ENCODE measurements at places on chromosomes 3 and 15.

DNA sequence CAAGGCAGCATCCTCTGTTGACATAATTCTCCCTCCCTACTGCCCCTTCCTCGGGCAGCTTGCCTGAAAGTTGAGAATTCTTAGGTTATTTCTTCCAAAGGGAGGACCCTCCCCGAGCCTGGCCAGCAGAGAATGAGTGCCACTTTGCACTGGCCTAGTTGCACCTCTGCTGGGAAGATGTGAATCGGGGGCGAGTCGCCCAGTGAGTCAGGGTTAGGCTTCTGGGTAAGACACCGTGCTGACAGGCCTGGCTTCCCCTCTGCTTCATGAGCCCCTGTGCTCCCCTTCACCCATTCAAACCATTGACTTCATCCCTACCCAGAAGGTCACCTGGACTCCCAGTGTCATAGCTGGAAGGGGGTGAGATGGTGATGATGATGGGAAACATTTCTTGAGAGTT lies 82.3 kb downstream of the AAGAB start:
- DNase-seq: no peak

- DNase-seq: no peak
Observed at GRCh38 chr3:16595778-16596177, 9.4 kb downstream of the DAZL start.

- no peak for DNase-seq
Observed at GRCh38 chr3:40109641-40110490, 199.6 kb upstream of the EIF1B start.

- DNase-seq: no peak
Observed at GRCh38 chr3:43015991-43016865, 37.1 kb downstream of the GASK1A start.

GRCh38 chr3:67296039-67296892 lies 298.2 kb downstream of the KBTBD8 start:
- no peak for DNase-seq

DNA sequence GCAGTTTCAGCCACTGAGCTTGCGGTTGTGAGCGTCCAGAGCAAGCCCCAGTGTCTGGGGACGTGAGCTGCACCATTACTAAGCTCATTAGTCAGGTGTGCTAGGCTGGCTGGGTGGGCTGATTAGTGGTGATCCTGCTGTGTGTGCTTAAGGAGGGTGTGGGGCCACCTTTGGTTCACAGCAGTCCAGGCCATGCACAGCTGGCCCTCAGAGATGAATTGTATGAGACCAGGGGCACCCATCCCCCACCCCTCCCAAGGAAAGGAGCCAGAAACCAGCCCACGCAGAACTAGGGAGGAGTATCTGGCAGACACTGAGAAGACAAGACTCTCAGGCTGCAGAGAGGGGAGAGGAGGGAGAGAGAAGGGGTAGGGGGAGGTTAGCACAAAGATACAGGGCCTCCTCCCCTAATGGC lies 3.8 kb downstream of the TYRO3 start:
- no peak for DNase-seq

- DNase-seq: no peak
Observed at GRCh38 chr15:98842192-98842972, 165.2 kb downstream of the PGPEP1L start.

GRCh38 chr3:100334488-100335351 lies at the start of gene NIT2:
TSS of gene NIT2 (plus strand) at chr3:100334757. CDS start at chr3:100334792, 35 bp downstream.
- peak; percentile 42 for DNase-seq

DNA sequence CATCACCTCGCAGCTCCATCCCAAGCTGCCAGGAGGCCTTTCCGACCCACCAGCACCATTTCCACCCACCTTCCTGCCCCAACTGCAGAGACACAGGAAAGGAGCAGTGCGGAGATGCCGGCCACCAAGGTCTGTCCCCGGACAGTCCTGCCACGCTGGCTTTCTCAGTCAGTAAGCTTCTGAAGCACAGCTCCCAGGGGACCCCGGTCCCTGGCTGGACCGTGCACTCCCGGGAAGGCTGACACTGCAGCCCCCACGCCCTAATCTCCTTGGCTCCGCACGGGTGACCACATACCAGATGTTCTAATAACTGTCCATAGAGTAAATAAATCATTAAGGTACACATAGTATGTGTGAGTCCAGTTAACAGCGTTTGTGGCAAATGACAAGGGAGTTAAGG lies 73.5 kb downstream of the VGLL4 start:
- no peak for DNase-seq

GRCh38 chr3:30621576-30621975 lies 15.2 kb downstream of the TGFBR2 start:
- no peak for DNase-seq

DNA sequence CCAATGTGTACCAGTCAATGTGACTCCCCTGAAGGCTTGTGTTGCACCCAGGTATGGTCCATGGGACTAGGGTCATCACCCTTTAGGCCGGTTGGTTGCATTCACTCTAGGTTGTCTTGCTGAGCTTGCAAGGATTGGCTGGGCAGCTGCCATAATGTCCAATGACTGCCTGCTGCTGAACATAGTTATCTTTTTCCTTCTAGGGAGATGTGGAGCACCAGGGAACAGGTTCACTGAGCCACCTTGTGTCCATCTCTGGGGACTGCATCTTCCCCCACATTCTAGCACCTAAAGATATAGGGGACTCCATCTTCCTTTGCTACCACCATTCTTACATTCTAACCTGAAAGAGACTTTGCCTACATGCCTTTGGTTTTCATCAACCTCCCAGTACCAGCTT lies 580.4 kb upstream of the TBL1XR1 start:
- DNase-seq: no peak

DNA sequence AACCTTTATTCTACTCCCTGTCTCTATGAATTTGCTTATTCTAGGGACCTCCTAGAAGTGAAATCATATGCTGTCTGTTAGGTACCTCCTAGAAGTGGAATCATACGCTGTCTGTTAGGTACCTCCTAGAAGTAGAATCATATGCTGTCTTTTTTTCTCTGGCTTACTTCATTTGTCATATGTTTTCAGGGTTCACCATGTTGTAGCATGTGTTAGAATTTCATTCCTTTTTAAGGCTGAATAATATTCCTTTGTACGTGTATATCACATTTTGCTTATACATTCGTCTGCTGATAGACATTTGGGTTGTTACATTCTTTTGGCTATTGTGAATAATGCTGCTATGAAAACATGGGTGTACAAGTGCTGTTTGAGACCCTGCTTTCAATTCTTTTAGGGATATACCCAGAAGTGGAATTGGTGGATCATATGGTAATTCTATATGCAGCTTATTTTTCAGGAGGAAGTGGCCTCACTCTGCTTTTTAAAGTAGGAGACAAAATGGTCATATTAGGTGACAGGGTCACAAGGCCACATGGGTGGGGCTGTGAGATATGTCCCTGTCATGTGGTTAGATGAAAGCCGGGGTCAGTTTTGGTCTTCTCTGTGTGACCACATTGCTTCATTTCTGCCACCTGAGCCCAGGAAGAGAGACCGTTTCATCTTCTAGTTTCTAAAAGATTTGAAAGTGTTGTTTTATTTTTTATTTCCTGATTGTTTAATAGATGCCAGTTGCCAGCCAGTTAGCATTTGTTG lies 76.7 kb downstream of the FLNB start:
- no peak for DNase-seq

DNA sequence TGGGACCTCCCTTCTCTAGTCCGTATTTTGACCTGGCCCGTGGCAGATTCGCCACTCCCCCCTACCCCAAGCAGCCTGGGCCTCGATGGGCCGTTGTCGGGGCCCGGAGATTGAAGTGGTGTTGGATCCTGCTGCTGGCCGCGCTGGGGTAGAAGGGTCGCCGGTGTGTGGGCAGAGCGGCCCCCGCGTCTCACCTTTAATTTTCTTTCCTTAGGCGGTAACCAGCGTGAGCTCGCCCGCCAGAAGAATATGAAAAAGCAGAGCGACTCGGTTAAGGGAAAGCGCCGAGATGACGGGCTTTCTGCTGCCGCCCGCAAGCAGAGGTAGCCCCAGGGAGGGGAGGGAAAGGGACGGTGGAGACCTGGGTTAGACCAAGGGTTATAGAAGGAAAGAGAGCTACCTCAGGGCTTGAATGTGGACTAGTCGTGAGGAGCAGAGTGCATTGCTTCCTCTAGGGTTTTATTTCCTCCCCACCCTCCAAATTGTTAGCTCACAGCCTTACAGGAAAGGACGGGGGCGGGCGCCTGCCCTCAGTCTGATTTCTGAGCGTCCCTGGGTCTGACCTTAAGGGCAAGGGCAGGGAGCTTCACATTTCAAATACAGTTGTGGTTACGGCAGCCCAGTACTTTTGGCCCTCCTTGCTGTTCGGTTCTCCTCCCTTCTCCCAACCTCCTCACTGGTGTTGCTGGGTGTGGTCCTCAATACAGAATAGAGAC lies 799 bp downstream of the SERF2 start:
- DNase-seq: no peak

GRCh38 chr3:149273096-149273751 lies 51.6 kb upstream of the CP start:
- DNase-seq: no peak

- no peak for DNase-seq
Observed at GRCh38 chr3:76824658-76825240, 215.2 kb upstream of the ROBO2 start.

DNA sequence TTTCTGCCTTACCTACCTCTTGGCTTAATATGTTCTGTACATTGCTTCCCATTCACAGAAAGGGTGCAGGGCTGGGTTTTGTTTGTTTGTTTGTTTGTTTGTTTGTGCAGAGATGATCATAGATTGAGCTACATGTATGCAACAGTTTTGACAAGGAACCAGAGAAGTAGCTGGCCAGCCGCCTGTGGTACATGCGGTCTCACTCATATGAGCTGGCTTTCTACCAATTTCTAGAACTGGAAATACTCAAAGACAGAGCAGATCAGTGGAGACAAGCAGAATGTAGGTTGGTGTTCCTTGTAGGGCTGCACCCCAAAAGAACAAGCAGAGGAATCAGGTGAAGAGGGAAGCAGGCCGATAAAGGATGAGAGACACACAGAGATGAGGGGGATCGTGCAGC lies 502.7 kb downstream of the SOX2 start:
- no peak for DNase-seq

GRCh38 chr3:172564499-172564898 lies 41.3 kb upstream of the TNFSF10 start:
- DNase-seq: no peak

GRCh38 chr3:155026999-155027591 lies 53.0 kb upstream of the MME start:
- no peak for DNase-seq

DNA sequence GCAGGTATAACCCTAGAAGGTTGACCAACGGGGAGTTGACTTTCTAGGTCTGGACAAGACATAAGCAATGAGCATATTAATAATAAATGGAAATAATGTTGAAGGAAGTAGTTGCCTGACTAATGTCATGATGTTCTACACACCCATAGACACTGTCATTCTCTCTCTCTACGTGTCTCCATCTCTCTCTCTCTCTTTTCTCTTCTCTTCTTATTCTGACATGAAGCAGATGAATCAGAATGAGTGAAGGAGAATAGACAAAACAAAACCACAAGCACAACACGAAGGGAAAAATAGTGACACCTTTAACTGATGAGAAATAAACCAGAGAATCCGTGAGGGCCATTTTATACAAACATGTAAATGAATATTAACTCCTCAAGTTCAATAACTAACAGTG lies 26.7 kb upstream of the CCDC80 start:
- DNase-seq: no peak

DNA sequence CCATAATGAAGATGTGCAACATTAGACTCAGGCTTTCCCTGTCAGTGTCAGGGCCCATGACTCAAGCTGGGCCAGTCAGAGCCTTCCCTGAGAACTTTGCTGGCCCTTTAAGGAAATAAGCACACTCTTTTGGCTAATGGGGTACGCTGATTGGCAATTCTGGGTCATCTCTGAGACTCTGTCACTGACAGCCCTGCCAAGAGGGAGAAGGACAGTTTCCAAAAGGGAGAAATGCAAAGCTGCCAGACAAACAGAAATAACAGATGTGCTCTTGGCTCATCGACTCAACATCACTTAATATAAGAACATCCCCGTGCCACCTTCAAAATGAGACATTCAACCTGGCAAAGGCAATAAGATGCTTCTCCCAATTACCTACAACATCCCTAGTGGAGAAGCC lies 491.9 kb upstream of the PROK2 start:
- DNase-seq: no peak

DNA sequence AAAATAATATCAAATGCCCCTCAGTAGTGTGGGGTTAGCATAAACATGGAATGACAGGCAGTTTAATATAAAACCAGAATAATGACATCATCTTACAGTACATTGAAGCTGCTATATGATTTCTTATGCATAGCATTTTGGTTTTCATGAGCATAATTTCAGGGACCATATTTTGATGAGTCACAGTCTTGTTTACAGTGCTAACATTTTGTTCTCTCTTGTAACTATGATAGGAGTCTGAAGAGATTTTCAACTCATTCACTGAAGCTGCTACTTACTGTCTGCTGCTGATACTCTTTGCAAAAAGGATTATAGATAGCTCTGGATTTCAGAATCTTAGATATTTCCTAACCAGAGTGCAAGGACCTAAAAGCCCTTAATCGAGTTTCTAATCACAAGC lies 92.6 kb upstream of the CCDC54 start:
- no peak for DNase-seq

- DNase-seq: no peak
Observed at GRCh38 chr3:50304601-50305000, 1.2 kb upstream of the HYAL1 start.

Measured in stimulated activated CD4-positive, alpha-beta T cell treated with anti-CD3 and anti-CD28 coated beads, Interleukin-1b, Interleukin-23, amount 100 ng/mL, for 1 hour (primary cell).